Central memory CD4-positive, alpha-beta T cell (primary cell): ENCODE measurements at places on chromosomes 11 and 22.

DNA sequence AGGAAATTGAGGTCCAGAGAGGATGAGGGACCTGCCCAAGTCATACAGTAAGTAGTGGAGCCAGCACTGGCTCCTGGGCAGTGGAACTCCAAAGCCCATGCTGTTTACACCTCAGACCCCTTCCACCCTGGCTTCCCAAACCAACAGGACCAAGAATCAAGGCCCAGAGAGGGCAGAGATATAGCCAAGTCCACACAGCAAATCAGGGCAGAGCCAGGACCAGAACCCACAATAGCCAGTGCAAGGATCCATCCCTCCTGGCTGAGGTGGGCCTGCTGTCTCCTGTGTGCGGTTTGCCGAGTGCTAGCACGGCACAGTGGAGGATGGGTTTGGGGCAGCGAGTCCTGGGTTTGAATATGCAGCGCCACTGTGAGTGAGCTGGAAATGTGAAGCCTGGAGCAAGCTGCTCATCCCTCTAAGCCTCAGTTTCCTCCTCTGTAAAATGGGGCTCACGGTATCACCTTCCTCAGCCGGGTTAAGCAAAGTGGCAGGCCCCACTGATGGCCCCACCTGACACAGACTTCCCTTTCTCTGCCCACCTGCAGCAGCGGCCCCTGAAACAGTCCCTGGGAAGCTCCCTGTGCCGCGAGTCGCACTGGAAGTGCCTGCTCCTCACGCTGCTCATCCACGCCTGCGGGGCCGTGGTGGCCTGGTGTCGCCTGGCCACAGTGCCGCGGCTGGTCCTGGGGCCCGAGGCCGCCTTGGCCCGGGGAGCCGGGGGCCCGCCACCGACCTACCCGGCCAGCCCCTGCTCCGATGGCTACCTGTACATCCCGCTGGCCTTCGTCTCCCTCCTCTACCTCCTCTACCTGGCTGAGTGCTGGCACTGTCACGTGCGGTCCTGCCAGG lies 2.3 kb downstream of the TMEM151A start:
- no peak for DNase-seq

GRCh38 chr11:43697679-43698078 lies 17.1 kb downstream of the HSD17B12 start:
- DNase-seq: no peak

DNA sequence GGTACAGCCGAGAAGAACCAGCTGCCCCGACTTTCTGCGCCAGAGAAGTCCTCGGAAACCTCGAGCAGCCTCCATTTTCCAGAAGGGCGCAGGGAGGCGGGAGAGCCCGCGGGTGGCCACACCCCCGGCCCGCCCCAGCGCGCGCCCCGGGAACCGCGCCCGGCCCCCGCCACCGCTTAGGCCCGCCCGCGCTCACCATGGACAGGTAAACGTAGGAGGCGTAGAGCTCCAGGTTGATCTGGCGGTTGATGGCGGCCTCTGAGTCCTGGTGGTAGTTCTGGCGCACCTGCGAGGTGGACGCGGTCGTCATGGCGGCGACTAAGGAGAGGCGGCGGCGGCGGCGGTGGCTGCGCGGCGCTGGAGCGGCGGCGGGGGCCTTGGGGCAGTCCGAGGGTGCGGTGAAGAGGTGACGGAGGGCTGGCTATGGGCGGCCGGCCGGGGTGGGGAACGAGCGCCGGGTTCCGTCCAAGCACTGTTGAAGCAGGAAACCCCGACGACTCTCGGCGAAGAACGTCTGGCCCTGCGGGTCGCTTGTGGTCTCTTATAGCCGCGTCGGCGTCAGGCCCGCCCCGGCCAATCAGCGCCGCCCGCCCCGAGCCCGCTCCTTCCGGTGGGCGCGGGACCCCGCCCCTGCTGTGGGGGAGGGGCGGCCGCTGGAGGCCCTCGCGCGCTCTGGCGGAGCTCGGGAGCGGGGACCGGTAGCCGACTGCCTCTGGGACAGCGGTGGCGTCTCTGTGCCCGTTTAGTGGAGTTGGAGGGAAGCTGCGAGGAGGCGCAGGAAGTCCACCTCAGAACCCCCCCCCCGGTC lies at the start of gene FTH1:
FTH1 (minus strand) TSS at position 519 of the 808 bp plus-strand sequence; CDS start at position 310, 209 bp downstream.
- peak; percentile 91 for DNase-seq

- DNase-seq: no peak
Observed at GRCh38 chr11:108703916-108704315, 39.0 kb downstream of the DDX10 start.

DNA sequence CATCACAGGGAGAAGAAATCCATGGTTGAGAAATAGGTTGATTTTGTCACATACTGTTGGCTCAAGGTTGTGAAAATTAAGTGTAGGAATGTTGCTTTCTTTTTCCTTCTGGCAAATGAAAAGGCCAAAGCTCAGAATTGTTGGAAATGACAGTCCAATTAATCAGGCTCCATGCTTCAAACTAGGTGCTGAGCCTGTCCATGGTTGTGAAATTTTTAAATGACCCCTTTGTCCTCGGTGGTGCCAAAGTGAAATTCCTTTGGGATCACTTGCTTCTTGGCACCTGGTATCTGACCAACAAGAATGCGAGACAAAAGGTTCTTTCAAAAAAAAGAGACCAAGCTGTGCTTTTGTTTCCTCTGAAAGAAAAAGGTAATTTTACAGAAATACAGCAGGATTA lies 451.9 kb downstream of the ETS1 start:
- no peak for DNase-seq

DNA sequence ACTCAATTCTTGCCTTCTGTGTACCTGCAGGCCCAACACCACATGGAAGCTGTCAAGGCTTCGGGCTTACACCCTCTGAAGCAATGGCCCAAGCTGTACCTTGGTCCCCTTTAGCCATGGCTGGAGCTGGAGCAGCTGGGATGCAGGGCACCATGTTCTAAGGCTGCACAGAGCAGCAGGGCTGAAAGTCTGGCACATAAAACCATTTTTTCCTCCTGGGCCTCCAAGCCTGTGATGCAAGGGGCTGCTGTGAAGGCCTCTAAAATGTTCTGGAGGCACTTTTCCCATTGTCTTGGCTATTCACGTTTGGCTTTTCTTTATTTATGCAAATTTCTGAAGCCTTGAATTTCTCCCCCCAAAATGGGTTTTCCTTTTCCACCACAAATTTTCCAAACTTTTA lies 102.1 kb upstream of the SLC5A12 start:
- DNase-seq: no peak

DNA sequence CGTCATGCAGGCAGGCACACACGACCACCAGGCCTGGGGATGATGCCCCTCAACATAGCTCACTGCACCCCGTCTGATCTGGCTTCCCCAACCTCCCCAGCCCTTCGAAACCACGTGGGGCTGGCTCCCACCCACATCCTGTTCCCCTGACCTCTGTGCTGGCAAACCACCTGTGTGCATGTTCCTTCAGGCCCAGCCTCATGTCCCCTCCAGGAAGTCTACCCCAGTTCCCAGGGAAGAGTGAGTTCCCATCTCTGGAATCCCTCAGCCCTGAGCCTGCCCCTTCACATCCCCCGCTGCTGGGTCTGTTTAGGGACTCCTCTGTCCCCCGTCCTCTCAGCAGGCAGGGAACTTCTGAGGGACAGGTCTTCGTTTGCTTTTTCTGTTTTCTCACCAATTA lies 7.1 kb downstream of the SLC7A4 start:
- DNase-seq: no peak

GRCh38 chr22:38176170-38176741 lies 5.4 kb downstream of the PLA2G6 start:
- peak; percentile 20 for DNase-seq

DNA sequence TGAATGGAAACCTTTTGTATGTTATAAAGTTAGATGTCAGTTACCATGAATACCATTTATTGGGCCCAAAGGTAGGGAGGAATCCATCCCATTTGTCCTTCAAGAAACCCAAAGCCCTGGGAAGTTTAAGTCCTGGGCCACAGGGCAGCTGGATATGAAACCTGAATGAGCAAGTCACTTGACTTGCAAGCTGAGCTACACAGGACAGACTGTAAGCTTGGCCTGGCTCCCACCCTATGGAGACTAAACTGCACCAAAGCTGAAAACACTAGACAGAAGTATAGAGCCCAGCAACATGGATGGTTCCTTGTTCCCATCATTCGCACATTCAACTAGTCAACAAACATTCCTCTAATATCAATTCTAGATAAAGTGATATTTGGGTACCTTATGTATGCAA lies 71.3 kb downstream of the KCNC1 start:
- DNase-seq: no peak

DNA sequence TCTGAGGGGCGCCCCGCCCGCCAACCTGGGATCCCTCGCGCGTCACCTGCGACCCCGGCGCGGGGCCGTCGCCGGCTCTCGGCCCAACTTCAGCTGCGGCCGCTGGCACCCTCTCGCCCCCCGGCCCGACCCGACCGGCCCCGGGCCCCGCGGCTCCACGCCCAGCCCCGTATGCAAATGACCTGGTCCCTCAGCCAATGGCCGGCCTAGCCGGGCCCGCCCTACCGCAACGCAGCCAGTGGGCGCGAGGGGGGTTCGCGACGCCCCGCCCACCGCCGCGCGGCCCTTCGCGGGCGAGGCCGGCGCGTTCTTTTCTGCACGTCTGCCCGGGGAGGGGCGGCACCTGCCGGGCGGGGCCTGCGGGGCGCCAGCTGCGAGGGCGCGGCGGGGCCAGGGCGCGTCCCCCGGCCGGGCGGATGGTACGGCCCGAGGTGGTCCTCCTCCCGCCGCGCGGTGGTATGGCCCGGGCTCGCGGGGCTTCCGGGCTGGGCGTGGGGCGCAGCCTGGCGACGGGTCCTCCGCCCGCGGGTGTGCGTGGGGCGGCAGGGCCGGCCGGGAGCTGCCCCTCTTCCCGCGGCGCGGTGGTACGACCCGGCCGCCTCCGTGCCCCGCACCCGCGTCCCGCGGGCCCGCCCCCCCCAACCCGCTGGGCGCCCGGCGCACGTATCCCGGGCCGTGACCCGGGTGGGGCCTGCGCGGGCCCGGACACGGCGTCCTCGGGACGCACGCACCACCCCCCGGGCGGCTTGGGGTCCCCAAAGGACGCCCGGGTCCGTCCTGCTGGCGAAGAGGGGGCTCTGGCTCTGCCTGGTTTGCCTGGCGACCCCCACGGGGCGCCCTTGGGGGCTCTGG lies 7.7 kb upstream of the PHRF1 start:
- DNase-seq: peak; percentile 96

DNA sequence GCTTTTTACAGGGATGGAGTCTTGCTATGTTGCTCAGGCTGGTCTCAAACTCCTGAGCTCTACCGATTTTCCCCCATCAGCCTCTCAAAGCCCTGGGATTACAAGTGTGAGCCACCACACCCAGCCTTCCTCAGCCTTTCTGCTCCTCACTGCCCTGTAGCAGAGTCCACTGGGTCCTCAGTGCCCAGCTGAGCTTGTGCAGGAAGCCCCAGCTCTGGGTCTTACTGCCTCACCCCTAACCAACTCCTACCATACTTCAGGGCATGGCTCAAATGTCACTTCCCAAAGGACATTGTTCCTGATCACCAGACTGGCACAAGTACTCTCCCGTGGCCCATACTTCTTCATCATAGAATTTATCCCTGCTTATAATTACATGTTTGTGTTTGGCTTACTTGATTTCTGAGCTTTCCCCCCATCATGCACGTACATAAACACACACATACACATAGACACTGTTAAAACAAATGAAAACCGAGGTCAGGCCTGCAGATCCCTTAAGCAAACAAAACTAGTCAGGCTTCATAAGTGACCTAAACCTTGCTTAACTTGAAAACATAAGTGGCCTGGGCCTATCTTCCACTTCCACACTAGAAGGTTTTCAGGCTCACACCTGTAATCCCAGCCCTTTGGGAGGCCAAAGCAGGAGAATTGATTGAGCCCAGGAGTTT lies 14.0 kb upstream of the SLC43A3 start:
- no peak for DNase-seq

- DNase-seq: no peak
Observed at GRCh38 chr11:96072592-96072991, 148.7 kb upstream of the MTMR2 start.

DNA sequence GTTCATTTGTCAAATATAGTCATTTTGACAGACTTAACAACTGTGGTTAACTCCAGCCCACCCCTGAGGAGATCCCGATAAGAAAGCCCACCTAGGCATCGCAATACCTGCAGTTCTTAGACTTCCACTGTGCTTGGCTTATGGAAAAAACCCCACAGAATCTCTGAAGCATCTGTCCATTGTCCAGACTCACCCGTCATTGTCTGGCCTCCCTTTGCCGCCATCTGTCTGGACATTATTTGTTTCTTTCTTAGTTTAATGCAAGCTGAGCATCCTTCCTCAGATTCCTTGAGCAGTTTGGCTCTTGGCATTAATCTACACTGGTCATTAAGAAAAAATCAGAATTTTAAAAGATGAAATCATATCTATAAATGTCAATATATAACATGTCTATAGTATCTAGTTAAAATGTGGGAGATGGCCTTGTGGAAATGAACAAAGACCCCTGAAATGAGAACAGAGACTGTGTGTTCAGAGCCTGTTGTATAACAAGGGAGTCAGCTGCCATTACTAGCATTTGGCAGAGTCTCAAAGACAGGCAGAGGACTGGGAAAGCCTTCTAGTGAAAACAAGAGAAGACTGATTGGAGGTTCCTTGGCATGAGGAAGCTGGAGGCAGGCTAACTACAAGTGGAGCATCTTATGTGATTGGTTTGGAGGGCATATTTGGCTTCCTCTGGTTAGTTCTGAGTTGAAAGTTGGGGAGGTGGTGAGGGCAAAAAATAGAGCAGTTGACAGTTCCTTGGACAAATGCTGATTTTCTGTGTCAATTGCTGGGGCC lies 80.4 kb downstream of the SPON1 start:
- no peak for DNase-seq

DNA sequence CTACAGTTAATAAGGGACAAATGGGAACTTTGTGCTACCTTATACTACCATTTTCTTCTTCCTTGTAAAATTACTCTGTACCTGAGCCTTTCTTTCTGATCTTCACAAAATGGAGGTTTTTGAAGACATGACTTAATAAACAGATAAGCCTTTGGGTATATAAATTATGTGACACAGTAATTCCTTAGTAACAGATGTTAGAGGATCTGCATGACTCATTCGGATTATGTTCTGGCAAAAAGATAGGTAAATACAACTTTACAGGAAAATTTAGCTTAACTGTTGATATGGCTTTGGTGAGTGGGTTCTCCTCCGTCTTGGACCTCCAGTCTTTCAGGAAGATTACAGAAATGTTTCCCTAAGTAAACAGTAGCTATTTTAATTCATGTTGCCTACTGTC lies 61.8 kb downstream of the BID start:
- DNase-seq: no peak

GRCh38 chr22:24166811-24167210 lies 14.5 kb upstream of the SUSD2 start:
- DNase-seq: no peak

DNA sequence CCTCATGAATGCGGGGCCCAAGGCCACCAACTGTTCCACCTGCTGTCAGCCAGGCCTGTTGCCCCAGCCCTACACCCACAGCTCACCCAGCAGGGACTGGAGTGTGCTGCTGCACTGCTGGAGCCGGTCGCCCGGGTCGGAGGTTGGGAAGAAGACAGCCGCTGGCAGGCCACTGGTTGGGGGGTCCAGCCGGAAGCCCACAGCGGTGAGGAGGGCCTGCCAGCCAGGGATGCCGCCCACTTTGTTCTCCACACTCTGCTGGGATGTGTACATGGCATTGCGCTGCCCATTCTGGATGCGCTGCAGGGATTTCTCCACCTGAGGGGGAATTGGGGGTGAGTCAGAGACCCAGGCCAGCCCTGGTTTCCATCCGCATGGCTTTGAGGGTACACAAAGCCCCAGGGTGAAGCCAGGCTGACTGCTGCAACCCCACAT lies 74.2 kb upstream of the PITPNB start:
- no peak for DNase-seq

GRCh38 chr22:28230671-28231070 lies 311.6 kb upstream of the PITPNB start:
- DNase-seq: no peak

- DNase-seq: no peak
Observed at GRCh38 chr11:8015753-8016239, 28.7 kb downstream of the EIF3F start.

- no peak for DNase-seq
Observed at GRCh38 chr11:110766316-110766715, 54.1 kb upstream of the ARHGAP20 start.
